ENCODE measurements at places on chromosomes 12 and 14.

- DNase-seq: no peak
These were observed 194.4 kb upstream of the PPFIA2 start for GRCh38 chr12:81953541-81953940.

- no peak for DNase-seq
These were observed 986.4 kb downstream of the AACS start for GRCh38 chr12:126051611-126052107.

GRCh38 chr12:121709478-121709961 is 3.0 kb upstream of the TMEM120B start:
- DNase-seq: no peak

- no peak for DNase-seq
These were observed 18.6 kb upstream of the RIN3 start for GRCh38 chr14:92495027-92495426.

DNA sequence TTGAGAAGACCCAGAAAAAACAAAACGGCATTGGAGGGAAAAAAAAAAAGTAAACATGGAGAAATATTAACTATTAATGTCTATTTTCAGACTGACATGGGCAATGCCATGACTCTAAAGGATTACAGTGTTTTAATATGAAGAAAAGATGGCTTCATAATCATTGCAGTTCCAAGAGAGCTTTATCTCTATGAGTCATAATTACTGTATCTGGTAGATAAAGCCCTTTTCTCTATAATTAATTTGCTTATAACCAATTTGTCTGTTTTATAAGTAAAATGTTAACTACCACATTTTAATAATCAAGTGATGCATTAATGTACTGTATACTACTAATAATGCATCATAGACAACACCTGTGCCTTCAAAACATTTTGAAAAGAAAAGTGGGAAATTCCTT is 59.7 kb downstream of the CLIP1 start:
- no peak for DNase-seq

- DNase-seq: no peak
These were observed 301.1 kb downstream of the ZFP36L1 start for GRCh38 chr14:68491793-68492192.

DNA sequence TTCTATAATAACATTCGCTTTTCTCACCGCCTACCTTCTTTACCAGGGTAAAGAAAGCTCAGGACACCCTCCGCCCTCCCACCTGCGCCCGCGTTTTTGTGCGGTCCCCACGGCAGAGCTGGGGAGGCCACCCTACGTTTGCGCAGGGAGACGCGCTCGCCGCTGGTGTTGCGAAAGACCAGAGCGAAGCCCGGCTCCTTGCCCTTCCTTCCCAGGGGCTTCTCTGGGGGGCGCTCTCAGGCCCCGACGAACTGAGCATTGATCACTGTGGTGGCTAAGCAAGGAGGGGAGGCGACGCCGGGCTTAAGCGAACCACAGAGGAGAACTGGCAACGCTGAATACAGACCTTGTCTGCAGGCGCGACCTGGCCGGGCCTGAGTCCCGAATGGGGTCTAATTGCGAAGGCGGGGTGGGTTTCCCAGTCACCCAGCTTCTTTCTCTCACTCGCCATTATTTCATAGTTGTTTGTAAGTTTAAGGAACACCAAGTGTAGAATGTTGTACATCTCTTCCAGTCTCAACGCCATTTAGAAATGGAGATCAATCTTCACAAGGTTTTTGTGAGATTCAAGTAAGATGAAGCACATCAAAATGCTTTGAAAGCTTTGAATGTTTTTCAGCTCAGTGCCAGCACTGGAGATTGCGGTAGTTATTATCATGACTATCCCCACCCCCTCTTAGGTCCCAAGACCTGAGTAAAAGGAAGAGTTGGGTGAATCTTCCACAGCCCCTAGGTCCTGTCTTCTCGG is 1.7 kb upstream of the NKX2-1 start:
- no peak for DNase-seq

DNA sequence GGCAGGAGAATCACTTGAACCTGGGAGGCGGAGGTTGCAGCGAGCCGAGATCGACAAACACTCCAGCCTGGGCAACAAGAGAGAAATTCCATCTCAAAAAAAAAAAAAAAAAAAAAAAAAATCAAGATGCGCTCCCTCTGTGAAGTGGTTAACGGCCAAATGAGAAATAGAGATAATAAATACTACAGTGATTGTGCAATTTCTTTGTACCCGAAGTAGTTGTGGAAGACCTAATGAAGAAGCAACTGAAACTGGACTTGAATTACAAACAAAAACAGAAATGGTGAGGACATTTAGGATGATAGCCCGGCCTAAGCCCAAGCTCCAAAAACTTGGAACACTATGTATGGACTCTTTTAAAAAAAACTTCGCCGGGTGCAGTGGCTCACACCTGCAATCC is 44.2 kb upstream of the CDK17 start:
- DNase-seq: no peak

DNA sequence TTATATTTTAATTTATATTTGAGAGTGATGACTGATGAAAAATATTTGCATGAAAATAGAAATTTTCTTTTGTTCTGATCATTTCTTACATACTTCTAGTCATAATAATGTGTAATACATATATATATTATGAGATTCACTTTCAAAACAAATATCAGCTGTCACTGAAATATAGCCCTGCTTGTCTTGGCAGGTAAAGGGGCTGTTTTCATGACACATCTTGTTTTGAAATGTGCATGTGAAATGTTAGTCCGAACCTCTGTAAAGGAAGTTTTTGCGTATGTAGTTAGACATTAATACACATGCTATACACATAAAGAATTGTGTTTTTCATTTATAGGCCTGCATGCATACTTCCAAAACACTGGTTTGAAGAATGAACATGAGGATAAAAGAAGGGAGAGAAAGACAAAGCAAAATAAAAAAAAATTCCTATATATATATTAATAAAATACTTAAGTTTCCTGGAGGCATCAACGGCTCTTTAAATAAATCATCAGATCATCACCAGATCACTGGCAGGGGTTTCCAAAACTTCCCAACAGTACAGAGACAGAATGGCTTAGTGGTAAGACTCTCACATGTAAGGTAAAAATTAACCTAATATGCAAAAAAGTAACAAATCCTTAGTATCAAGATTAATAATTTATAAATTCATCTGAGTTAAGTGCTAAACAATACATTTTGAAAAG is 60.1 kb downstream of the SEL1L start:
- DNase-seq: no peak

GRCh38 chr14:62692490-62693106 is 352.7 kb downstream of the KCNH5 start:
- no peak for DNase-seq

DNA sequence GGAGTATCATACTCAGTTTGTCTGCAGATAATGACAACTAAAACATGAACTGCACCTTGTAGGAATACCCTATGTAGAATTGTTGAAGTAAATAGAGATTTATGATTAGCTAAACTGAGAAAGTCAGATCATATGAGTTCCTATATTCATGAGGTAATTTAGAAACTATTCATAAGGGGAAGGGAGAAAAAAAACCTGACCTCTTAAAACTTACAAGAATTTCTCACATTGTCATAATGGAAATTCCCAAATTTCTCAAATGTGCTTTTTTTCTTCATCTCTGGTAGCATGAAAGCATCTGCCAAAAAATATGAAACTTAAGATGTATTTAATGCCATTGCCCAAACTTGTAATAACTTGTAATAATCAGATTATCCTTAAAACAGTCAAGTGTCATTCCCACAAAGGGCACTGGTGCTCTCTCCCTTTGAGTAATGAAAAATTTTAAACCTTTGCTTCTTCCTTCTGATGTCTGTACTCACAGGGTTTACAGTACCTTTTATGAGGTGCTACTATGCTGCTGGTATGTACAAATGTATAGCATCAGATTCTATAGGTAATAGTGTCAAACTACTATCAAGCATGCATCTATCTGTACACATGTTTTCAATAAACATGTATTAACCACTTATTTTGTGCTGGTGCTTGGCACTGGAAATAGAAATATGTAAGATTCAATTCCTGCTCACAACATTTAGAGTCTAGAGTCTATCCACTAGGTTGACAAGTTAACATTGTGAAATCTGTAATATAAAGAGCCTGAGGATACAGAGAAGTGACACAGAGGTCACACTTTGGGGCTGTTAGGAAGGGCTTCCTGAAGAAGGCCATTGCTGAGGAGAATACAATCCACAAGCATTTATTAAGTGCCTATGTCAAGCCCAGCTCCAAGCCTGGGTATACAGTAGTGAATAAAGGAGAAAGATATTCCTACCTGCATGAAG is 17.4 kb upstream of the DRAM1 start:
- no peak for DNase-seq

GRCh38 chr12:67988601-67989021 is 636 bp upstream of the IFNG-AS1 start:
- DNase-seq: no peak

GRCh38 chr12:45216230-45216982 is 511 bp downstream of the ANO6 start:
- DNase-seq: peak; percentile 38

GRCh38 chr14:92963301-92964123 is 40.6 kb downstream of the CHGA start:
- no peak for DNase-seq

DNA sequence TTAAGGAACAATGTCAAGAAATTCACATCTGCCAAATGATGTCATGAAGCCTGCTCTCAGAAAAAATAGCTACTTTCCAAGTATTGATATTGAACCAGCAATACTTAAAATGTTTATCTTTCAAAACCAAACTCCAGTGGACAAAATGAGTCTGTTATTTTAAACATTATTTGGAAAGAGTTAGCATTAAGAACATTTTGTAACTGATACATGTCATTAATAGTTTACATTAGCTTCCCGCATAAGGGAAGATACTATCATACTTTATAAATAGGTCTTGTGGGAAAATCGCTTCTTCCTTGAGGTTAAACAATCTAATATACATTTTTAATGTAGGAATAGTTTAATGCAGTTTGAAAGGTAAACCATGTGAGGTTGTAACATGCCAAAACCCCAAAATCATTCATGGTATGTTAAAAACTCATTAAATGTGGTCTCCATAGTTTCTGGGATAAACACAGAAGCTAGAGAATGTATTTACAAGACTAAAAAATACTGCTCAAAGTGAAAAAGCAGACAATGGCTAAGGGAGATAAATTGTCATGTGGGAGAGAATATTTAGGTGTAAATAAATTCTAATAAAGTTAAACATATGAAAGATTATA is 73.4 kb upstream of the ATP2B1 start:
- DNase-seq: no peak

GRCh38 chr12:71896205-71896882 is 42.3 kb upstream of the TPH2 start:
- DNase-seq: no peak

- no peak for DNase-seq
These were observed 49.5 kb upstream of the GNPNAT1 start for GRCh38 chr14:52840877-52841276.

DNA sequence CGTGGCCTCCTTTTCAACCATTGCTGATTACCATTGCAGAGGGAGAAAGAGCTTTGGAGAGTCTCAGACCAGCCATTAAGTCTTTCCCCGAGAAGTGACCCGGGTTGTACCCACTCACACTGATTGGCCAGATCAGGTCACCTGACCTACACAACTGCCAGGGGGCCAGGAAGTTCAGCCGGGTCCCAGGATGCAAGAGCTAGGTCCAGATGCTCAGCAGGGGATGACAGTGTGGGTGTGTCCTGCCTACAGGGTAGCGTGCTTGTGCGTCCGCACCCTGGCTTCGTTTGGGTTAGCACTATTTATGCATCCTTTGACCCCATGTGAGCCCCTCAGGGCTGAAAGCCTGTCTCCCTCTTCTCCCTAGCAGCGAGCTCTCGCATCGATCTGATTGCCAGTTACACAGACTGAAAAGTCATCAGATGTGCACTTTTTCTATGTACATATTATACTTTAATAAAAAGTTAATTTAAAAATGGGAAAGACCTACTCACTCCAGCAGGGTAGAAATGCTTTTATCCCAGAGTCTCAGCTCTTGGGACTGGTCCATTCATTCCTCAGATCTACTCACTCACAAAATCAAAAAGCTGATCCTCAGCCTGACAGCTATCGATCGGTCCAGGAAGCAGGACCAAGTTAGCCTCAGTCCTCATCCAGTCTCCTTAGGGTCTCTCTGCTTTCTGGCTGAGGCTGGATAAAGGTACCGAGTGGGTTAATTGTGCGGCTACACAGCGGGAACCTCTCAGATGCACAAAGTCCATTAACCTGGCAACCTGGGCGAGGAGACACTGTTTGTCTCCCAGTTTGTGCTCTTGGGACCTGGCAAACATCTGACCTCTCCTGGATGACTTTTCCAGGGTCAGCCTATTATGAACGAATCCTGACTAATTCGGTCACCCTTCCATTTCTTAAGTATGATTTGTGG is 68.0 kb downstream of the SERPINA3 start:
- no peak for DNase-seq

All from C1 segment of cervical spinal cord (tissue), 14 donors.